EL (cell line): ENCODE measurements at places on chromosomes 7 and 10.

- peak; percentile 44 for DNase-seq
Measured at GRCh38 chr7:30172451-30172850, 37.7 kb downstream of the MTURN start.

- DNase-seq: peak; percentile 82
Measured at GRCh38 chr10:113329121-113329596, 223.7 kb upstream of the HABP2 start.

- DNase-seq: no peak
Measured at GRCh38 chr7:44970523-44971051, 8.2 kb downstream of the MYO1G start.

- peak; percentile 55 for DNase-seq
Measured at GRCh38 chr7:34165927-34166550, 260.7 kb downstream of the BMPER start.

DNA sequence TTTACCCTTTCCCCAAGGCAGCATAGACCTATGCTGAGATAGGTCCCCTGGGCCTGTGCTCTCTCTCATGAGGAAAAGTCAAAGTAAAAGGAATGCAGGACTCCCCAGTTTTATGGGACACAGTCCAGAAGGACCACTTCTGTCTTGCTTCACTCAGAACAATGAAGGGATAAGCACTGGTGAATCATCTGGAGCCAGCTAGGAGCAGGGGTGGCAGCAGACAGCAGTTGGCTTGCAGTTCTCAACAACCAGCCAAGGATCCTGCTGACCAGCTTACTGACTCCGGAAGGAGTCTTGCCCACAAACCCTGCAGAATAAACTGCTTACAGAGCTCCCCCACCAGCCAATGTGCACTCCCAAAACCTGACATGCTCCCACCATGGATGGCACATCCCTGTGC, 152.1 kb upstream of the GHITM start:
- DNase-seq: no peak

GRCh38 chr7:855686-856369, 20.5 kb upstream of the GET4 start:
- no peak for DNase-seq

- no peak for DNase-seq
Measured at GRCh38 chr7:66301737-66302136, 96.6 kb downstream of the TPST1 start.

DNA sequence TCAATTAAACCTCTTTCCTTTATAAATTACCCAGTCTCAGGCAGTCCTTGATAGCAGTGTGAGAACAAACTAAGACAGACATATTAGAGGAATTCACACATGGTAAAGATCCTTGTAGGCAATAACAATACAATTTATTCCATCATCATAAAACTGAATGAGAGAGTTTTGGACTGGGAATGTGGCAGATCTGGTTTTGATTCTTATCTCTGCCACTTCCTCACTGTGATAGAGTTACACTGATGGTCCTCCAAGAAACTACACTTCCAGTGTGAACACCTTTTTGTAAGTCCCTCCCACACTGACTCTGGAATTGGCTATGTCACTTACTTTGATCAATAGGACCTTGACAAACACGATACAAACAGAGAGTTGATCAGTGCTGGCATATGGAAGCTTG, 2.9 kb downstream of the ENO4 start:
- no peak for DNase-seq

DNA sequence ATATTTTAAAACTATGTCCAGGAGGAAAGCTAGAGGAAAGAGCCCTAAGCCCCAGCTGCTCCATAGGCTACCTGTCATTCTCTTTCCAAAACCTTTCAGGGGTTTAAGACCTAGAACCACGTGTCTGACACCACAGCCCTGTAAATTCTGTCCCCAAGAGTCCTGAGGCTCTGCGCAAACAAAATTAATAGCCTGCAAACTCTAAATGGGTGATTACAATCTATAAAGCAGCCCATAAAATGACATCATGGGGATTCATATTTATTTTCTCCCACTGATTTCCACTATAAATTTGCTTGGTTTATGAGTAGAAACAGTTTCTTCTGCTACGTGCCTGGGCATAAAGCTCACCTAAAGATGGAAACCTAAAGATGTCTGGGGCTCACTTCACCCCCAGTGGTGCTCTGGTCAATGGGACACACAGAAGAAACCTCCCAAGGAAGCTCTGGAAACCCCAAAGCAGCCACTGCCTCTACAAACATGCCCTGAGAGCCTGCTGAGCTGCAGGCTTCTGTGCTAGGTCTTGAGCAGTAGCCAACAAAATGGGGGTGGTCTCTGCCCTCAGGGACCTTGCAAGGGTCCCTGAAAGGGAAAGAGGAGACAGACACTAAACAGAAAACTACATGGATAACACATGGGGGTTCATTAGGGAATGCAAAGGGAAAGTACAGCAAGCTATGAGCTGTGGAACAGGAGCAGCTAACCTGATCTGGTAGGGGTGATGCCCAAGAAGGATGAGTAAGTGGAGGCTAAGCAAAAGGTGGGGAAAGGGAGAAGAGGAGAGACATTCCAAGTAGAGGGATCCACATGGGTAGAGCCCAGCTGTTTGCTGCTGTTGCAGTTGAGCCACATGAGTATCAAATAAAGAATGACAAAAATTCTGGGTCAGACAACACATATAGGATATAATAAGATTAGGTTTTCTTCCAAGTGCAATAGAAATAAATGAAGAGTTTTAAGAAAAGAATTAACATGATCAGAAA, 331.7 kb downstream of the KCNMA1 start:
- peak; percentile 70 for DNase-seq

DNA sequence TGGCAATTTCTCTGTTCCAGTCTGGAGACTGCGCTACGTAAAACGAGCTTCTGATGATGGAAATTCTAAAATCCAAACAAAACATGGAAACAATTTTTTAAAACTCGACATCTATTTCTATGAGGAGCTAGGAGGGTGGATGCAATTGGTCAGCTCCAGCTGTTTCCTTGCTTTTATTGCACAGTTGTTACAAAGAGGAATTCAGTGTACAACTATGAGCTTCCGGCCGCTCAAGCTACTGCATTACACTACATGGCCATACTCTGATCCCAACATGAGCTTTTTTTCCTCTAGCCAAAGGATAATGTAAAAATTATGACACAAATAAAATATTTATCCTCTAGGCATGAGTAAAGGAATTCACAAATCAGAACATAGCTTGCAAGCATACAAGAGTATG, 403.1 kb upstream of the C7orf33 start:
- DNase-seq: no peak

DNA sequence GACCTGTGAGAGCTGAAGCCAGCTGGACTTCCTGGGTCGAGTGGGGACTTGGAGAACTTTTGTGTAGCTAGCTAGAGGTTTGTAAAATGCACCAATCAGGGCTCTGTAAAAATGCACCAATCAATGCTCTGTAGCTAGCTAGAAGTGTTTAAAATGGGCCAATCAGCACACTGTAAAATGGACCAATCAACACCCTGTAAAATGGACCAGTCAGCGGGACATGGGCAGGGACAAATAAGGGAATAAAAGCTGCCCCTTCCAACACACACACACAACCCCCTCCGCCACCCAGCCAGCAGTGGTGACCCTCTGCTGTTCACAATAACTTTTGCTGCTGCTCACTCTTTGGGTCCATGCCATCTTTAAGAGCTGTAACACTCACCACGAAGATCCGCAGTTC, 7.1 kb downstream of the ZNF511 start:
- no peak for DNase-seq

DNA sequence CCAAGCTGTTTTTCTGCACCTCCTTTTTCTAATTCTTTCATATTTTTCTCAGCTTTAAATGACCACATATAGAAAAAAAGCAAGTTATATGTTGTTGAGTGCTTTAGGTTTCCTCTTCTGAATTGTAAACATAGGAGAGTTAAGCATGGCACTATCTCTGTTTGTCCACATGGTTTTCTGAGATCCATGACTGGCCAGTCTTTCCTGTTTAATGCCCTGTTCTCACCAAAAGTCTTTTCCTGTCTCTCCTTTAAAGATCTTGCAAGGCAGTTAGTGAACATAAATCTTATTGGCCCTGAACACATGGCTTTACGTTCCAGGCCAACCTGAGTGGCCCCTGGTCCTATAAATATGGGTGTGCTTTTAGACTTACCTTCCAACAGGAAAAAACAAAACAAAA, 19.4 kb downstream of the TRPV5 start:
- DNase-seq: no peak

DNA sequence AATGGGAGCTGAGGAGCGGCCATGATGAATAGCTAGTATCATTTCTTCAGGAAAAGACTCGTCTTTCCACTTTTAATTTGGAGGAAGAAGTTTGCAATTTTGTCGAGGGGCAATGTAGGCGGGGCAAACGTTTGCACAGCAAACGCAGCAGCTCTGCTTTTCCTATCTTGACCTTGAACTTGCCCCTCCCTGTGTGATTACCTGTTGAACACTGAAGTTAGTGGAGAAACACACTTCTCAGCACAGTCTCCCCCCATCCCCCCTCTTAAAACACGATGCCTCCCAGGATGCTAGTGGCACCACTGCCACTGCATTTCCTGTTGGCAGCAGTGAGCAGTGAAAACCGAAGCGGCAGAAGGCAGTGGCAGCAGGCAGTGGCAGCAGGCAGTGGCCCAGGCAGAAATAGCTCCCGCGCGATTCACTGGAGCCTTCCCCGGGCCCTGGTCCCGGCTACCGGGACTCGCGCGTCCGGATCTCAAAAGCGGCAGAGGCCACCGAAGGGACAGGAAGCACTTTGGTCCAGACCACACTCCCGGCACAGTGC, at the start of gene EPDR1:
Gene EPDR1 (plus strand): TSS at position 336 of the 544 bp plus-strand sequence. CDS start 300 bp downstream, outside the sequence.
- no peak for DNase-seq

DNA sequence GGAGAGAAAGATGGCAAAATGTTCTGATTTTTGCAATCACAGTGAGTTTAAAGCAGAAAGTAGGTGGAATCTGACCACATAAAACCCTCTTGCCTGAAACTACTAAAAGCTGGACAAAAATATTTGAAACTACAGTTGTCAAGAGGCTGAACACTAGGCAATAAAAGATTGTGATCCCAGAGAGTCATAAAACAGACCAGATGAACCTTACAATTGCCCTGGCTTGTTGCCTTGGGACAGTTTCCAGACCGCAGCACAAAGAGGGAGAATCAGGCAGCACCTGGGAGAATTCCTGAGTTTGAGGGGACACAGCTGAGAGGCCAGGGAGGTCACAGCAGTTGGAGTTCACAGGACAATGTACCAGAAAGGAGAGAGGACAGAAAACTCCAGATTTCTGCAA, 107.3 kb upstream of the NANOS1 start:
- DNase-seq: peak; percentile 6

- no peak for DNase-seq
Measured at GRCh38 chr10:60163786-60164185, 225.9 kb downstream of the ANK3 start.

DNA sequence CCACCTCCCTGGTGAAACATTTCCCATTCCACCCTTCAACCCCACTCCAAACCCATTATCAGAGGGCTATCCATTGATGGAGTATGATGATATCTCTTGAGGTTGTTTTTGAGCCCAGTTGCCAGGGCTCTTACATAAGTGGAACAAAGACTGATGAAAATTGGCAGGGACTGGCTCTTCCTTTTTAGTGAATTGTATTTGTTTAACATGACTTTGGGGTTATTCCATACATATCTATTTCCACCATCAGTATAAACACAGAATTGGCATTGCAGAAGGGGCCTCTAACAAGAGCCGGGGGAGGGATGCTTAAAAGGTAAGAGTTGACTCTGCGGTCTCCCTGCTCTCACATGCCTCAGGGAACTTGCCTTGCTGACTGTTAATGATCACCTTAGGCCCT, 28.9 kb downstream of the FZD1 start:
- DNase-seq: no peak

DNA sequence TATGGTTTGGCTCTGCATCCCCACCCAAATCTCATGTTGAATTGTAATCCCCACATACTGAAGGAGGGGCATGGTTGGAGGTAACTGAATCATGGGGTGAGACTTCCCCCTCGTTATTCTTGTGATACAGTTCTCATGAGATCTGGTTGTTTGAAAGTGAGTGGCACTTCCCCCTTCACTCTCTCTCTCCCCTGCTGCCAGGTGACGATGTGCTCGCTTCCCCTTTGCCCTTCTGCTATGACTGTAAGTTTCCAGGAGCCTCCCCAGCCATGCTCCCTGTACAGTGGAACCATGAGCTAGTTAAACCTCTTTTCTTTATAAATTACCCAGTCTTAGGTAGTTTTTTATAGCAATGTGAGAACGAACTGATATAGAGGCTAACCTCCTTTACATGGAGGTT, 16.6 kb downstream of the PLPP4 start:
- DNase-seq: no peak

GRCh38 chr10:104299031-104299904, 30.3 kb downstream of the GSTO2 start:
- peak; percentile 64 for DNase-seq

GRCh38 chr10:122311716-122312115, 40.6 kb downstream of the BTBD16 start:
- no peak for DNase-seq

DNA sequence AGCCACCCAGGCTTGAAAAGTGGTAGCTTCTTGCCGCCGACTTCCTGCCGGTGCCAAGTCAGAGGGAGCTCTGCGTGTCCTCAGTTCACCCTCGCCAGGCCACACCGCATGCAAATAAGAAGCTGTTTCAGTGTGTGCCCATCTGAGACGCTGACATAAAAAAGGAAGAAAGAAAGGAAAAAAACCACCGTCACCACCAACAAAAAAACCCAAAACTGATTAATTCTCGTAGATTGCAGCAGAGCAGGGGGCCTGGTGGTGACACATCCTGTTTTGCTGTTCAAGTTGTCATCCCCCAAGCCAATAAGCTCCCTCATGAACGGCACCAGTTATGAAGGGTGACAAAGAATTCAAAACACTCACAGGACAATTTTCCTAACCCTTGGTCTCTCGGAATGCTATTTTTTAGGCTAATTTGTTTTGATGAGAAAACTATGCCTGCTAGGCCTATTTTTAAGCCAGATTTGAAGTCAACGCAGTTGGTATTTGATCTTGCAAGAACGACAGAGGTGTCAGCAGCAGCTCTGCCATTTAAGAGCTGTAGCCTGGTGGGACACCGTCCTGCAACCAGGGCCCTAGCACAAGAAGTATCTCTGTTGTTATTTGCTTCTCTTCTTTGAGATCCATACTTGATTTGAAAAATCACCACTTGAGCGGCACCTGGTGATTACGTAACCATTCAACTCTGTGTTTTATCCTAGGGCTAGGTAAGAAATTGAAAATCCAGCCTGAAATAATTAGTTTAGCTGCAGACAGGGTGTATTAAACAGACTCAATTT, 145.6 kb downstream of the PFKFB3 start:
- peak; percentile 24 for DNase-seq

GRCh38 chr7:45699726-45700390, 125.7 kb downstream of the ADCY1 start:
- no peak for DNase-seq
